ENCODE measurements at places on chromosomes 16 and 17.

DNA sequence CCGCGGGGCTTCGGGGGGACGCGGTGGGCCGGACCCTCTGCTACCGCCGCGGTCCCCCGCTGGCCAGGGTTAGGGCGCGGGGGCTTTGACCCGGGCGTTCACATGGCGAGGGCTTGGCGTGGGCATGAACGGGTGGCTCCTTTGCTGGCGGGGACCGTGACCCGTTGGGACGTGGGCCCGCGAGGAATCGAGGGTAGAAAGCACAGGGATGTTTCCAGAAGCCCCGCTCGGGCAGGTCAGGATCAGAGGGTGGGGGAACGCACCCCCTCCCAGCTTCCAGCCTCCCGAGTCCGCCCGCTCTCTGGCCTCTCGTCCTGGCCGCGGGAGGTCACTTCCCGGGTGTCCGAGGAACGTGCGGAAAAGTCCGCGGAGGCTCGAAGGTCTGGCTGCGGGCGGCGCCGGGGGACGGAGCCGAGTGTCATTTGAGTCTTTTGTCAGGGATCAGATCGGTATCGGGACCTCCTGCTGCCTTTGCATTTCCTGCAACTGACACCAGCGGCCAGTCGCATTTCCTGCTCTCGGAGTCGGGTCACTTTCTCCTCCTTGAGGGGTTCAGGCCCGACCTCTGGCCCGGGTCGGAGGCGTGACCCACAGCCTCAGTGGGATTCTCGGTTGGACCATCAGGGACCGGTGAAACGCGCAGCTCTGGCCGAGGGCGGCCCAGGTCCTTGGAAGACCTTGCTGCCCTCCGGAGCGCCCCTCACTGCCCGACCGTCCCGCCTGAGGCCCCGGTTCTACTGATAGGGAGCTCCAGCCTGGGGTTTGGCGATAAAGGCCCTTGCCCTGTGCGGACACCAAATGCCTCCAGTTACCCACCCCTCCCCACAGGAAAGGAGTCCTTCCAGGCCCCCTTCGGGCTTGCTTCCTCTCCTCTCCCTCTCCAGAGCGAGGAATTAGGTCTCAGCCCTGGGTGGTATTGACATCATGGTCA, 702 bp upstream of the WNT3 start:
- no peak for DNase-seq

DNA sequence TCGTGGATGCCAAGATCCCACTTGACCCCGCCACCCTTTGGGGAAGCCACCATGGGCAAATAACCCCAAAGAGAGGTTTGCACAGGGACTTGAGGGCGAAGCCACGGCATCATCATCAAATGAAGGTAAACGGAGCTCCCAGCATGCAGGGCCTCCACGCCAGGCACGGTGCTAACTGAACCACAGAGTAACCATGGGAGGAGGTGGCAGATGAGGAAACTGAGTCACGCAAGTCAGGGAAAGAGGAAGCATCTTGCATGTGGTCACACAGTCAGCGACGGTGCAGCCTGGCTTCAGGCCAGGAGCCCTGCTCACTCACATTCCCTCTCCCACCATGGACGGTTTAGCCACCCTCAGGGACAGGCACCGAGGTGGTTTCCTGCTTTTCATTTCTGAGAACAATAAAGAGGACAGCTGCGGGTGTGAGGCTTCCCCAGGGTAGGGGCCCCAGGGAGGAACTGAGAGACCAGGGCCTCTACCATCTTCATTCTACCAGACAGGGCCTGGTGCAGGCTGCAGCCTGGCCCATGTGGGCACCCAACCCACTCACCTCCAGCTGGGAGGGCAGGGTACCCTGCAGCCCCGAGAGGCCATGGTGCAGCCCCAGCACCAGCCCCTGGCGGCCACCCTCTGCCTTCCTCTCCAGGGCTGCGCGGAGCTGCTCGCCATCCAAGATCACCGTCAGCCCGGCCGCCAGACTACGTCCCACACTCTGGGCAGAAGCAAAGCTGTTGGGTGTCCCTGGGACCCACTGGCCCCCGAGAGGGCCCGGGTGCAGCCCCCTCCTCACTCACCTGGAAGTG, 78.3 kb downstream of the RMI2 start:
- no peak for DNase-seq

DNA sequence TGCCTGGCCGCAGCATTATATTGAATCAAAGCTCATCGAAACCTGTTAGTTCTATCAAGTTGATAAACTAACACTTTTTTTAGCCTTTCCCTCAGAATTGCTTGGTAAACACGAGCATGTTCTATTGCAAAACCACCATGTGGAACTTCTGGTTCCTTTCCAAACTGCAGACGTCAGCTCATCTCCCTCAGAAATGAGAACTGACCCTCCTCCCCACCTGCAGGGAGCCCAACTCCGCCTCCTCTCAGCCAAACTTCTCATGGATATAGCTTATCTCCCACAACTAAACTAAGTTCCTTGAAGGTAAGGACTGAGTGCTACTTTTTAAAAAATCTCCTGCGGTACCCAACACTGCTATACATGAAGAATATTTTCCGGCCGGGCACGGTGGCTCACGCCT, 6.7 kb downstream of the SHMT1 start:
- DNase-seq = no peak

DNA sequence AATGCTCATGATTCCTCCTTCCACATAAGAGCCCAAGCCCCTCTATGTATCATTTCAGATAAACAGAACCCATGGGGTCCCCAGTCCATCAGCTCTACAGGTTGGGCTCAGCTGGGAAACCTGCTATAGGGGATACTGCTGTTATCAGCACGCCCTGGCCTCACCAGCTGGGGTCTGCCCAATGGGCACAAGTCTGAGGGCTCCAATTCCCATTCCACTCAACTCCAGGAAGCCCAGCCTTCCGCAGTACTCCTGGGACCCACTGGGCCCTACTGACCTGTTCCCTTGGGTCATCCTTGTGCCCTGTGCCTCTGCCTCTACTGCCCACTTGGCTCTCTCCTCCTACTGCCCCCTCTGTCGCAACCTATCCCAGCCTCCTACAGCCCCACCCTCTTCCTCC, 16.2 kb upstream of the XYLT2 start:
- DNase-seq = no peak

- DNase-seq = no peak
Observed at GRCh38 chr16:71426880-71427615, 14.8 kb downstream of the TLE7 start.

GRCh38 chr16:29910819-29911675, 10.8 kb downstream of the ASPHD1 start:
- no peak for DNase-seq

DNA sequence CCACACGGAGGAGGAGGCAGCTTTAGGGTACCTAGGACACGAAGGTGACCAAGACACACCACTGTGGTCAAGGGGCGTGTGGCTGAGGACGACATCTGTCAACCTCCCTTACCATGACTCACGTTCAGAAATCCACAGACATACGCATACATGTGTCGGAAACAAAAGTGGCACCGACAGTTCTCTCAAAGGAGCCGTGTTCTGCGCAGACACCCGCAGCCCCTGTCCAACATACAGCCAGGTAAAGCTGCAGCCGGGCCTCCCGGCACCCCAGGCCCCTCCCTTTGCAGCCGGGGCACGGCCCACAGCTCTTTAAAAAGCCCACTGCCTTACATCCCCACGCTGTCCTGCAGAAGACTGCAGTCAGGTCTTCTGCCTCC, 40.5 kb upstream of the KLHDC4 start:
- peak; percentile 37 for DNase-seq

- DNase-seq = no peak
Observed at GRCh38 chr16:24986512-24987303, 28.5 kb downstream of the ARHGAP17 start.

GRCh38 chr17:55735731-55736405, 13.2 kb upstream of the TMEM100 start:
- DNase-seq = no peak

GRCh38 chr16:57009643-57010170, 20.4 kb downstream of the NLRC5 start:
- no peak for DNase-seq

- DNase-seq = peak; percentile 73
Observed at GRCh38 chr17:66661411-66662256, 173.3 kb upstream of the CACNG5 start.

- no peak for DNase-seq
Observed at GRCh38 chr17:66518108-66518507, 215.7 kb downstream of the PRKCA start.

DNA sequence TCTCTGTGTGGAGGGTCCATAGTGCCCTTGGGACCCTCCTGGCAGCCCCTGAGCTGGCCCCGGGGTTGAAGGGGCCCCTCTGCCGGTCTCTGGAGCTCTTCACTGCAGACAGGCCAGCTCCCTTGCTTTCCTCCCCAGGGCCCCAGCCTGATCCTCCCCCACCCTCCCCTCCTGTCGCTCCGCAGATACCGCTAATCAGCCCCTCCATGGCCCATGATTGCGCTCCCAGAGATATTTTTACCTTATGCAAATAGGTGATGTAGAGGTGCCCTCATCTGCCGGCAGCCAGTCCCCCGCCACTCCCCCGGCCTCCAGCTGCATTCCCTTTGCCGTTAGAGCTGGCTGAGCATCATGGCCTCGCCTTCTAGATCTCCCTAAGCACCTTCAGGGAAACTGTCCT, 9.2 kb downstream of the MMP15 start:
- DNase-seq = no peak

DNA sequence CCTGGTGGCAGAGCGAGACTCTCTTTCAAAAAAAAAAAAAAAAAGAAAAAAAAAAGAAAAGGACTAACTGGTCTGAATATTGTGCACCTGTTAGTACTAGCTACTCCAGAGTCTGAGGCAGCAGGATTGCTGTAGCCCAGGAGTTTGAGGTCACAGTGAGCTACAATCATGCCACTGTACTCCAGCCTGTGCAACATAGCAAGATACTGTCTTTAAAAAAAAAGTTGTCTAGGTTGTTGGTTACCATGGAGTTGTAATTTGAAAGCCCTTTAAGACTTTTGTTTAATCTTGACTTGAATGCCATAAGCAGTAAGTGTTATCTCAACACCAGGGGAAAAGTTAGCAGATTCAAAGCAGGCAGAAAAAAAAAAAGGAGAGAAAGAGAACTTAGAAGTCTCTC, 10.9 kb upstream of the C16orf54 start:
- no peak for DNase-seq

- no peak for DNase-seq
Observed at GRCh38 chr17:83032781-83033180, 46.6 kb upstream of the METRNL start.

GRCh38 chr16:15536843-15537242, 102.5 kb downstream of the BMERB1 start:
- DNase-seq = no peak

- DNase-seq = peak; percentile 42
Observed at GRCh38 chr16:57245472-57246113, 534 bp downstream of the ARL2BP start.

- DNase-seq = peak; percentile 31
Observed at GRCh38 chr16:19601083-19601976, 45.8 kb downstream of the VPS35L start.

DNA sequence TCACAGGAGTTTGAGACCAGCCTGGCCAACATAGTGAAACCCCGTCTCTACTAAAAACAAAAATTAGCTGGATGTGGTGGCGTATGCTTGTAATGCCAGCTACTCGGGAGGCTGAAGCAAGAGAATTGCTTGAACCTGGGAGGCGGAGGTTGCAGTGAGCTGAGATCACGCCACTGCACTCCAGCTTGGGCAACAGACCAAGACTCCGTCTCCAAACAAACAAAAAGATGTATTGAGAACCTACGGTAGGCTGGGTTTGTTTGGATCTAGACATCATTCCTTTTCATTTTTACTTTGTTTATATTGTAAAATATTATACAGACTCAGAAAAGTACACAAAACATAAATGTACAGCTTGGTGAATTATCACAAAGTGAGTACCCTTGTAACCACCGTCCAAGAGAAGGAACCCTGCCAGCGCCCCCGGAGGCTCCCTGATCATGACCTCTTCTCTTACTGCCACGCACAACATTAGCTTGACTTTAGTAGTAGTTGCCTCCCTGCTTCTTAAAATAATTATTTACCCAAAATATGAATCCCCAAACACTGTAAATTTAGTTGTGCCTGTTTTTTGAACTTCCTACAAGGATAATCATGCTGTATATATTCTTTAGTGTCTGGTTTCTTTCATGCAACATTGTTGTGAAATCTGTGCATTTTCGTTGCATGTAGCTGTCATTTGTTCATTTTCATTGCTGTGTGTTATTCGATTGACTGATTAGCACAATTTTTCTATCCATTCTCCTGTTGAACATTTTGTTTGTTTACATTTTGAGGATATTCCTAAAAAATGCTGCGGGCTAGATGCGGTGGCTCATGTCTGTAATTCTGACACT, 56.5 kb downstream of the KSR1 start:
- no peak for DNase-seq

DNA sequence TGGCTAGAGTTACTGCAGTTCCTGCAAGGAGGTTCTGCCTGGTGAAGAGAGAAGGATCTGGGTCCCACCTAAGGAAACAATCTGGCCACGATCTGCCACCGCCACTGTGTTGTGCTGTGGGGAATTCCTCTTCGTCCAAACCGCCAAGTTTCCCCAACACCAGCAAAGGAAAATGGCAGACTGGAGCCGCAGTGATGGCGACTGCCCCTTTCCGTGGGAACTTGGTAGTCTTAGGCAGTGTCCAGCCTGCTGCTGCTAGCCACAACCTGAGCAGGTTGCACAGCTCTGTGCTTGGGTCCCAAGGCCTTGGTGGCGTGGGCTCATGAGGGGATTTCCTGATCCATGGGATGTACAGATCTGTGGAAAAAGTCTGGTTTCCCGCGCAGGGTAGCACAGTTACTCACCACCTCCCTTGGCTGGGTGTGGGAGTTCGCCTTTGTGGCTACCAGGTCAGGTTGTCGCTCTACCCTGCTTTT, 28.6 kb downstream of the NFATC3 start:
- no peak for DNase-seq

- no peak for DNase-seq
Observed at GRCh38 chr16:16151315-16151714, 72.0 kb downstream of the ABCC6 start.

- no peak for DNase-seq
Observed at GRCh38 chr16:50568187-50568815, 20.1 kb downstream of the NKD1 start.

DNA sequence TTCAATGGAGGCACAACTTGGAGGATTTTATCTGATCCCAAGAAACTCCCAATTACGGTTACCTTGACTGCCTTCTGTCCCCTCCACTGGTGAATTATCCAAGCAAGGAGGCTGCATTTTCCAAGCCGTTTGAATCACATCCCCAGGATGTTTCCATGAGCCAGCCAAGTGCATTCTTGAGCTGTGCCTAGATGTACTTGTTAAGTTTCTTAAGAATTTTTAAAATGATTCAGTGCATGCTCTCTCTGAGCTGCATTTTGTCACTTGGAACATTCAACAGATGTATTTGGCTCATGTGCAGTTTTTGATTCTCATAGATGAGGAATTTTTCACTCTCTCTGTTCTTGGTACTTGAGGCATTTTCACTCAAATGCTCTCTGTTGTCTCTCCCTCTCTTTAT, 202.6 kb upstream of the MYOCD start:
- no peak for DNase-seq

DNA sequence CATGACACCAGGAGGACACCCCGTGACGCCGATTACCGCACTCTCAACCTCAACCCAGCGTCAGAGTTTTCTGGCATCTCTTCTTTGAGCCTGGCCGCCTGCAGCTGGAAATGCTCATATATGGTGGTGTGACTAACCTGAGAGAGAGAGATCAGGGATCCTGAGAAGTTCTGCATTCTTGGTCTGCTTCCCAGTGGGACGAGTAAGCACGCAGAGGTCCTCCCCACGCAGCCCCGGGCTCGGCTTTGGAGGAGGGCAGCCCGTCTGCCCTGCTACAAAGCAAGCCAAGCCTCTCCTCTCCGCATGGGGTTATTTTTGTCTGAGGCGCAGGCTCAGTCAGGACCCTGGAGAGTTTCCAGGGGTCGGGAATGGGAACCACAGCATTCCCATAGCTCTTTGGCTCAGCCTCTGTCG, 16.5 kb downstream of the CRISPLD2 start:
- DNase-seq = peak; percentile 81

- DNase-seq = no peak
Observed at GRCh38 chr16:58652741-58653140, 23.1 kb upstream of the CNOT1 start.

All from RWPE1 (cell line).